ENCODE measurements at places on chromosomes 3 and 15.

DNA sequence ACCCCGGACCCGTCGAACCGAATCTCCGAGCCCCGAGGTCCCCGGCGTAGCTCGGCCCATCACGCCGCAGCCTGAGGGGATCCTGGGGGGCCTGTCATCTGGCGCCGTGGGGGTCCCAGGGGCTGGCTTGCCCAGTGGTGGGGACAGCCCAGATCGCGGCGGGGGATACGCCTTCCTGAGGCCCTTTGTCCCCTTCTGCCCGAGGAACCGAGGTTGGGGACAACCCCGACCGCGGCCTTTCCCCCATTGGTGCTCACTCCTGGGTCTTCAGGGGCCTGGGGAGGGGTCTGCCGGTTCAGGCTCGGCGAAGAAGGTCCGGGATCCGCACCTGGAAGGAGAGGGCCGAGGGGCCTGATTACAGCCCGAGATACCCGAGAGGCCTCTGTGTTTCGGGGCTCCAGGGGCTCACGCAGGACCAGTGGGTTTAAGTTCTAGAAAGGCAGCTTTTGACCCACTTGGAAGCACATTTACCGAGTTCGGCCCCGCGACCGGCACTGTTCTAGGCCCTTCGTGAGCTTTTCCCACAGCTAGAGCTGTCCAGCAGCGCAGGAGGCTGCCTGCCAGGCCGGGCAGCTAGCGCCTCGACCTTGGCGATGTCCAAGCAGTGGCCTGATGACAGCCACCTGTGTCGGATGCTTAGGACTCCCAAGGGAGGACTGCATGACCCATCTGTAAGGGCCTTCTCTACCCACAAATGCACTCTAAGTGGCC lies 504 bp downstream of the ABHD2 start:
- H3K4me1 ChIP-seq, result peaks cover 28% of the 10 kb centered on the region
- no peaks in the 10 kb centered on the region for H3K36me3 ChIP-seq
- DNase-seq, result no peak
- H3K27ac ChIP-seq, result no peak overlapping the region
- no peaks in the 10 kb centered on the region for H3K27me3 ChIP-seq
- H3K4me3 ChIP-seq, result no peak overlapping the region

GRCh38 chr3:182490596-182491491 lies 302.5 kb upstream of the ATP11B start:
- DNase-seq, result no peak
- no peaks in the 10 kb centered on the region for H3K4me1 ChIP-seq
- H3K4me3 ChIP-seq, result no peak overlapping the region
- H3K27me3 ChIP-seq, result no peaks in the 10 kb centered on the region
- H3K27ac ChIP-seq, result no peak overlapping the region

- H3K4me1 ChIP-seq, result no peaks in the 10 kb centered on the region
- no peak for DNase-seq
- no peak overlapping the region for H3K27ac ChIP-seq
- H3K27me3 ChIP-seq, result no peaks in the 10 kb centered on the region
Measured at GRCh38 chr3:153911116-153911515, 210.1 kb upstream of the ARHGEF26 start.

GRCh38 chr15:95928822-95929221 lies 401.7 kb upstream of the NR2F2 start:
- DNase-seq, result no peak
- no peaks in the 10 kb centered on the region for H3K27me3 ChIP-seq
- no peak overlapping the region for H3K27ac ChIP-seq
- H3K36me3 ChIP-seq, result no peaks in the 10 kb centered on the region
- H3K4me3 ChIP-seq, result no peak overlapping the region

- no peak for DNase-seq
- no peak overlapping the region for H3K27ac ChIP-seq
- no peaks in the 10 kb centered on the region for H3K36me3 ChIP-seq
- peaks cover 3% of the 10 kb centered on the region for H3K4me1 ChIP-seq
Measured at GRCh38 chr15:89501646-89502045, 5.3 kb upstream of the RHCG start.

GRCh38 chr3:97550408-97550807 lies 214.2 kb upstream of the ARL6 start:
- H3K36me3 ChIP-seq, result no peaks in the 10 kb centered on the region
- no peak overlapping the region for H3K4me3 ChIP-seq
- H3K27ac ChIP-seq, result no peak overlapping the region
- H3K4me1 ChIP-seq, result no peaks in the 10 kb centered on the region
- DNase-seq, result no peak

DNA sequence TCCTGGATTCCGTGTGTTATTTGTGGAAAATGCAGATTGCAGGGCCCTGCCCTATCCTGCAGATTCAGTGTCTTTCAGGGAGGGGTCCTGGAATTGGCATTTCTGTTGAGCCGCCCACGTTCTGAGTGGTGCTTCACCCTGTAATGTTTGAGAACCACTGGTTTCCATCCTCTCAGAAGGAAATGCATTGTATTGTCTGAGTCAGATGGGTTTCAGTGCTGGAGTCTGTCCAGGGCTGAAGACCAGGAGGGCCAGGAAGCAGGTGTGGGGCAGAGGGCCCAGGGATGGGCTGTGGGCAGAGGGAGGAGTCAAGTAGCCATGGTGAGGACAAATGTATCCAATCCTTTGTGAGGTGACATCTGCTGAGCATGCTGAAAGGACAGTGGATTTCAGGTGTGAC lies 123.8 kb downstream of the SV2B start:
- no peak overlapping the region for H3K4me3 ChIP-seq
- H3K36me3 ChIP-seq, result no peaks in the 10 kb centered on the region
- DNase-seq, result no peak
- H3K27ac ChIP-seq, result no peak overlapping the region
- peaks cover 19% of the 10 kb centered on the region for H3K27me3 ChIP-seq

GRCh38 chr3:60363817-60364216 lies 887.4 kb downstream of the FHIT start:
- H3K4me1 ChIP-seq, result no peaks in the 10 kb centered on the region
- DNase-seq, result no peak
- no peak overlapping the region for H3K4me3 ChIP-seq
- no peak overlapping the region for H3K27ac ChIP-seq
- no peaks in the 10 kb centered on the region for H3K36me3 ChIP-seq
- H3K27me3 ChIP-seq, result no peaks in the 10 kb centered on the region

DNA sequence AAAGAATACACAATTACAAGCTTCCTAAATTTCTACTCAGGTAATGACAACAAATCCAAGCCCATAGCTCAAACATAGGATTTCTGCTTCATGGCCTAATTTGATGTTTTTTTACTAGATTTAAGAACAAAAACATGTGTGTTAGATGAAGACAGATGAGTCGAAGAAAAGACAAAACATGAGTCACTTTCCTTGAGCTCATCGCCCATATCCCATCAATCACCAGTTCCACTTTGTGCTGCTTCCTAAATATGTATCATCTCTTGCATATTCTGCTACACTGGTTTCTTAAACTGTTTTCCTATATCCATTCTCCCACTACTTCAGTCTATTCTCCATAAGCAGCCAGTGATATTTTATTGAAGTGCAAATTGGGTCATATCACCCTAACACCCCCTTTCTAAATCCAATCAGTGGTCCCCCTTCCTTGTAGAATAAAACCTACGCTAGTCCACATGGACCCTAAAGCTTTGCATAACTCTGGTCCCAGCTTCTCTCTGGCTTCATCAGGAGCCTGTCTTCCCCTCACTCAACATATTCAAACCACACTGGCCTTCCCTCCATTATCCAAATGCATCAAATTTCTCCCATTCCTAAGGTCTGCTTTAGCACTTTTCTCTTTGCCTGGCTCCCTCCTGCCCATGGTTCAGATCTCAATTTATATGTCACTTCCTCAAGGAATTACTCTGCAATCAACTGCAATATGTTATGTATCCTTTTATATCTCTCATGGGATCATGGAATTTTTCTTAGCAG lies 1033.9 kb downstream of the FHIT start:
- H3K27ac ChIP-seq, result no peak overlapping the region
- no peaks in the 10 kb centered on the region for H3K27me3 ChIP-seq
- no peak overlapping the region for H3K4me3 ChIP-seq
- H3K36me3 ChIP-seq, result no peaks in the 10 kb centered on the region

- H3K27me3 ChIP-seq, result no peaks in the 10 kb centered on the region
- peaks cover 20% of the 10 kb centered on the region for H3K4me1 ChIP-seq
- no peak overlapping the region for H3K27ac ChIP-seq
- H3K4me3 ChIP-seq, result no peak overlapping the region
- peaks cover 11% of the 10 kb centered on the region for H3K36me3 ChIP-seq
Measured at GRCh38 chr3:23304424-23304823, 101.3 kb downstream of the UBE2E2 start.

DNA sequence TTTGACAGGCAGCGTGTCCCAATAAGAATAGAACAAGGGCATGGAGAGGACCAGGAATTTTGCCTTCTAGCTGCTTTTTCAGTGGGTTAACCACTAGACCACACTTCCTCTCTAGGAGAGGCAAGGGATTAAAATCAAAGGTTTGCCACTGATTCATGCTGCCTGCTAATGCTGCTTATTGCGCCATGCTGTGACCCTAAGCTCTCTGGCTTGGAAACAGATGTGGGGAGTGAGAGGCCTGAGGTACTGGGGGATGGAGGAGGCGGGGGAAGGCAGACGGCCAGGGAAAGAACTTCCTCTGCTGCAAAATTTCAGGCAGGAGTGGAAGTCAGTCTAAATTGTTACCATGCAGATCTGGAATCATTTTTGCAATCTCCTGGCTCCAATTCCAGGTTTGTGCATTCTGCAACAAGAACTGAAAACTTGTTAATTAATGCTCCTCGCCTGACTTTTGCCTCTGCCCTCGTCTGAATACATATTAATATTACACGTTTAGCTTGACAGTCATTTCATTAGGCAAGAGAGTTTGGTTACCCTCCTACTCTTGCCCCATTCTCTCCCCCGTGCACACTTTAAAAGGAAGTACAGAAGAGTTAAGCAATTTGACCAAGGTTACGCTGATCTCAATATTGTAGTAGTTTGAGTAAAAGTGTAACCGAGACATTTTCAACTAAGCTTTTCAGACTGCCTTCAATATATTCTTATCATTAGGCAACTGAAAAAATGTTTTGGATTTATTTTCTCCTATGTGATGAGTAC lies 121.7 kb upstream of the SPRED1 start:
- DNase-seq, result no peak
- peak overlapping the region; percentile 21 for H3K27ac ChIP-seq
- H3K4me3 ChIP-seq, result peak overlapping the region; percentile 19

DNA sequence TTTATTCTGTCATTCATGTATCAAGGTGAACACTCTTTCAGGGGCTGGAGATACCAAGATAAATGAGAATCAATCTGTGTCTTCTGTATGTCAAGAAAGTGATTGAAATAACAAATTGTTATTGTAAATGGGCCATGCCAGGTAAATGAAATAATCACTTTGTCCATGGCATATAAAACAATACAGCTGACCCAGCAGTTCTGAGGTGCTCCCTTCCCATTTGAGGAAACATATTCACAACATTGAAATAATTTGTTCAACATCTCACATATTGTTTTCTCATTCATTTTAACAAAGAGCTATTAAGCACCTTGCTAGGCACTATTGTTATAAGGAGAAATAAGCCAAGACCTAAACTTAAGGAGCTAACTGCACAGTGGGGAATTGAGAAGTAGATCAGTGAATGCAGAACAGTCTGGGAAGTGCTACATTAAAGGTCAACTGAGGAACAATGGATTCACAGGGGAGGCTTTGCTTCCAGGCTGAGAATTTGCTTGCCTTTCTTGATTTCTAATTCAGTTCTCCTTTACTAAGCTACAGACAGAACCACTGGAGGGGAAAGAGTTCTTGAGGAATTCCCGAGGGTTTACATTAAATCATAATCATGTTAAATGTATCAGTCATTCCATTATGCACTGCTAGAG lies 806.3 kb upstream of the ARPP21 start:
- H3K27me3 ChIP-seq, result peaks cover 2% of the 10 kb centered on the region
- no peaks in the 10 kb centered on the region for H3K36me3 ChIP-seq
- DNase-seq, result no peak
- H3K4me3 ChIP-seq, result no peak overlapping the region
- H3K4me1 ChIP-seq, result no peaks in the 10 kb centered on the region

DNA sequence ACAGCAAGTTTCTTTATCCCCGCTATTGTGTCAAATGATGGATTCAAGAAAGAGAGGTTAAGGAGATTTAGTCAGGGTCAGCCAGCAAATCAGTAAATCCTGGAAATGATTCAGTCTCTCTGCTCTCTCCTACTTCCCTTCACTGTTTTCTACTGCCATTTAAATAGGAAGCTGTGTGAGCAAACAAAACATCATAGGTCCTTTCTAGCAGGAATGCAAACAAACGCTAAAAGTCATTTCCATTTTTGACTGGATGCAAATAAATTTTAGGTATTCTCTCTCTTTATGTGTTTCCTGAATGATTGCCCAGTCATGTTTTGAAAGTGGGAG lies 299.4 kb upstream of the RORA start:
- no peaks in the 10 kb centered on the region for H3K36me3 ChIP-seq
- H3K27me3 ChIP-seq, result peaks cover 1% of the 10 kb centered on the region
- no peak overlapping the region for H3K27ac ChIP-seq
- no peak for DNase-seq
- peaks cover 13% of the 10 kb centered on the region for H3K4me1 ChIP-seq
- H3K4me3 ChIP-seq, result peak overlapping the region; percentile 7

- DNase-seq, result no peak
- no peak overlapping the region for H3K4me3 ChIP-seq
- no peaks in the 10 kb centered on the region for H3K36me3 ChIP-seq
- no peaks in the 10 kb centered on the region for H3K4me1 ChIP-seq
- no peak overlapping the region for H3K27ac ChIP-seq
Measured at GRCh38 chr3:37736624-37737023, 125.1 kb upstream of the CTDSPL start.

- H3K4me3 ChIP-seq, result peak overlapping the region; percentile 0
- no peak overlapping the region for H3K27ac ChIP-seq
- H3K36me3 ChIP-seq, result peaks cover 3% of the 10 kb centered on the region
- peaks cover 7% of the 10 kb centered on the region for H3K4me1 ChIP-seq
- H3K27me3 ChIP-seq, result no peaks in the 10 kb centered on the region
Measured at GRCh38 chr3:112143251-112143650, 10.2 kb upstream of the GCSAM start.

DNA sequence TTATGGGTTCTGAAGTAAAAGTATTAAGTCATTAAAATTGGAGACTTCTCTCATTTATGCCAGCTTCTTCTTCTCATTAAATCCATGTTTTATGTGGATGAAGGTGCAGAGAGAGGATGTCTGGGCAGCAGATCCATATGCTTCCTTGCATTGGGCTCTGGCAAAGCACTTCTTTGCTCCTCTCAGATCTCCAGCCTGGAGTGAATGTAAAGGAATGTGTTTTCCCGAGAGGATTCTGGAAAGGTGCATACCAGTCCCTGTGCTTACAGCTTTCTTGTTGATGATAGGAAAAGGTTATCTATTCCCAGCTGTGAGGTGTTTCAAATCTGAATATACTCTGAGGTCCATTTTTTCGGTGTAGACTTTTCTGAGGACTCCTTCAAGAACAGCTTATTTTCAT lies 79.9 kb upstream of the PEX5L start:
- no peak overlapping the region for H3K4me3 ChIP-seq
- H3K27me3 ChIP-seq, result no peaks in the 10 kb centered on the region
- no peak overlapping the region for H3K27ac ChIP-seq
- no peaks in the 10 kb centered on the region for H3K36me3 ChIP-seq
- no peak for DNase-seq

DNA sequence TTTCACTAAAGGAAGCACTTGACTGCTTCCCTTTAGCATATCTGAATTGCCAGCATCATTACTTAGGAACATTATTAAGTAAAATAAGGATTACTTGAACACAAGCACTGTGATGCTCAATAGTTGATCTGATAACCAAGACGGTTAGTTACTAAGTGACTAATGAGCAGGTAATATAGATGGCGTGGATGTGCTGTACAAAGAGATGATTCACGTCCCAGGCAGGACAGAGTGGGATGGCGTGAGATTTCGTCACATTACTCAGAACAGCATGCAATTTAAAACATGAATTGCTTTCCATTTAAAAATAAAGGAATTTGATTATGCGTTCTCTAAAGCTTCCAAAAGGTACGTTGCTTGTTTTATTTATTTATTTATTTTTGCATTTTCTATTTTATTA lies 240.0 kb upstream of the ARHGEF26 start:
- H3K27me3 ChIP-seq, result no peaks in the 10 kb centered on the region
- no peaks in the 10 kb centered on the region for H3K4me1 ChIP-seq
- H3K36me3 ChIP-seq, result no peaks in the 10 kb centered on the region
- no peak overlapping the region for H3K4me3 ChIP-seq
- no peak overlapping the region for H3K27ac ChIP-seq
- DNase-seq, result no peak
